ENCODE measurements at places on chromosomes 2 and 18.
A peak's percentile ranks its signal among the peaks of the same experiment; 100 is the strongest.

DNA sequence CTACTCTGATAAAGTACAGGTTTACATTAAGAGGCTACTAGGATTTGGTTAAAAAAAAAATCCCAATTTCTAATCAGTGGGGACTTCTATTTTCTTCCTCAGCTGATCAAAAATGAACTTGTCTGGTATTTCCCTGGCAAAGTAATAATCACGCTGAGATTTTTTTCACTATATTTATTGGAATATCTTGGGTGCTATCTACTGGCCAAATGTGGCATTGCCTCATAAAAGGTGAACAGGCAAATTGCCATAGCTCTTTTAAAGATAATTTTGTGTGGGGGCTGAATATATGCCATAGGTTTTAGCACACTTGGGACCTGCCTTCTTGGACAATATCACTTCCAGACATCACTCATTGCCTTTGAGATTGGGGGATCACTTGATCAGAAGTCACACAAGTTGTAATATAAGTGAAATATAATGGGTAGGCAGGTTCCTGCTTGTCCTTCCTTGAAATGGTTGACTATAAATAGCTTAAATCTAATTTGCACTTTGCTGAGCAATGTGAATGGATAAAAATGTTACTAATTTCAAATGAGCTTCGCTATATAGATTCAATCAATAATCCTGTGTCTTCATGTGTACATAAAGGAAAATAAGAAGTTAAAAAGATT, 7.0 kb upstream of the NXPH2 start:
- H3K4me1 ChIP-seq, result peaks cover 4% of the 10 kb centered on the region
- peaks cover 28% of the 10 kb centered on the region for H3K27me3 ChIP-seq
- DNase-seq, result no peak
- H3K36me3 ChIP-seq, result peaks cover 3% of the 10 kb centered on the region

GRCh38 chr2:61295981-61296380, 134.0 kb downstream of the C2orf74 start:
- peaks cover 40% of the 10 kb centered on the region for H3K36me3 ChIP-seq
- DNase-seq, result no peak
- no peak overlapping the region for H3K27ac ChIP-seq
- H3K4me3 ChIP-seq, result no peak overlapping the region
- no peaks in the 10 kb centered on the region for H3K27me3 ChIP-seq

GRCh38 chr18:73613706-73614340, 533.8 kb downstream of the FBXO15 start:
- no peaks in the 10 kb centered on the region for H3K4me1 ChIP-seq
- DNase-seq, result no peak
- no peaks in the 10 kb centered on the region for H3K36me3 ChIP-seq
- H3K27me3 ChIP-seq, result peaks cover 18% of the 10 kb centered on the region

DNA sequence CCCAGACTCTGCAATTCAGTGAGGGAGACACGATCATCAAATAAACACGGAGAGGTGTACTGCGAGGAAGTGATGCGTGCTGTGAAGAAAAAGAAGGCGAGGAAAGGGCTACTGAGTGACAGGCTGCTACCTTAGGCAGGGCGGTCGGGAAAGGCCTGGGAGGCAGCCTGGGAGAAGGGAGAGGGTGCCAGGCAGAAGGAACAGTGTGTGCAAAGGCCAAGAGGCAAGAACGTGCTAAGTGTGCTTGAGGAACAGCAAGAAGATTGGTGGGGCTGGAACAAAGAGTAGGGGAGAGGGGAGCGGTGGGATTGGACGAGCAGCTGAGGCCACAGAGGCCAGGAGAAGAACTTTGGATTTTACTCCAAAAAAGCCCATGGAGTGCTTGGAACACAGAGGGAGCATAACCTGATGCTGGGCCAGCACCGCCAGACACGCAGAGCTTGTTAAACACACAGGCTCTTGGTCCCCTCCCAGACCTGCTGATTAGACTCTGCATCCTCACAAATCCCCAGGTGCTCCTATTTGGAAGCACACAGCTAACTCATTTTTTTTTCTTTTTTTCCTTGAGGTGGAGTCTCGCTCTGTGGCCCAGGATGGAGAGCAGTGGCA, 30.4 kb downstream of the SERTAD2 start:
- DNase-seq, result no peak
- no peaks in the 10 kb centered on the region for H3K36me3 ChIP-seq
- no peak overlapping the region for H3K4me3 ChIP-seq
- peaks cover 9% of the 10 kb centered on the region for H3K4me1 ChIP-seq
- H3K27ac ChIP-seq, result peak overlapping the region; percentile 24
- H3K27me3 ChIP-seq, result no peaks in the 10 kb centered on the region

- DNase-seq, result no peak
- H3K4me1 ChIP-seq, result peaks cover 6% of the 10 kb centered on the region
- H3K27ac ChIP-seq, result no peak overlapping the region
- H3K27me3 ChIP-seq, result no peaks in the 10 kb centered on the region
- H3K4me3 ChIP-seq, result no peak overlapping the region
These were observed 25.4 kb upstream of the ST3GAL5 start for GRCh38 chr2:85913884-85914881.

DNA sequence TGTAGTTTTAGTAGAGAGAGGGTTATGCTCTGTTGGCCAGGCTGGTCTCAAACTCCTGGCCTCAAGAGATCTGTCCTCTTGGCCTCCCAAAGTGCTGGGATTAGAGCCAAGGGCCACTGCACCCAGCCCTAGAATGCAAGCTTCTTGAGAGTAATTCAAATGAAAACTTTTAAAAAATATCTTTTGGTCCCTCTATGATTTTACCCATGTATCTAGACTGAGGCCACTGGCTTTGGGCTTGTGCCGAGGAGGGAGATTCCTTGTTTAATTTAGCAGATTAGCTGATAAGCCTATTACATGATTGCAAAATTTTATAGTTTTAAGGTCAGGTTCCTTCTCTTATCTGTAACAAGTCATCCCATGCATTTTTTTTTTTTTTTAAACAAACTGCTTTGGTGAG, 59.5 kb upstream of the CCDC195 start:
- peaks cover 7% of the 10 kb centered on the region for H3K27me3 ChIP-seq
- no peaks in the 10 kb centered on the region for H3K36me3 ChIP-seq
- H3K4me3 ChIP-seq, result no peak overlapping the region
- no peaks in the 10 kb centered on the region for H3K4me1 ChIP-seq
- no peak overlapping the region for H3K27ac ChIP-seq

DNA sequence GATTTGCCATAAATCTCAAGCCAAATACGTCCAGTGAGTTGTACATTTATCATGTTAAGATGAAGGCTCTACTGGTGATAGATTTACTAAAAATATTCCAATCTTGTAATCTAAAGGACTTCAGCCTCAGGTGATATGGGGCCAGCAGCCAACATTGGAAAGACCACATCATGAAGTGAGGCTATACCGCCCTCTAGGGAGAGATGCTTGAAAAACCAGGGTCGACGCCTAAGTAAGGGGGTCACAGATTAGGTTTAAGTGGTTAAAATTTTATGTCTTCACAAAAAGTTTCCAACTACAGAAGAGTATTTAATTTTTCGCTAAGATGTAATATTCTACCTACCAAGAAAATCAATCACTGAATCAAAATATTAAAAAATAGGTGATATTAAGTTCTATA, 33.3 kb downstream of the DOCK10 start:
- H3K36me3 ChIP-seq, result no peaks in the 10 kb centered on the region
- no peak for DNase-seq
- H3K27me3 ChIP-seq, result peaks cover 27% of the 10 kb centered on the region
- no peak overlapping the region for H3K4me3 ChIP-seq
- no peaks in the 10 kb centered on the region for H3K4me1 ChIP-seq
- no peak overlapping the region for H3K27ac ChIP-seq

- H3K27ac ChIP-seq, result no peak overlapping the region
- no peaks in the 10 kb centered on the region for H3K36me3 ChIP-seq
- peaks cover 7% of the 10 kb centered on the region for H3K4me1 ChIP-seq
These were observed 312.7 kb downstream of the CELF4 start for GRCh38 chr18:37252854-37253393.

- peaks cover 2% of the 10 kb centered on the region for H3K27me3 ChIP-seq
- no peaks in the 10 kb centered on the region for H3K36me3 ChIP-seq
- peaks cover 2% of the 10 kb centered on the region for H3K4me1 ChIP-seq
These were observed 293.0 kb upstream of the HS6ST1 start for GRCh38 chr2:128611421-128612320.

GRCh38 chr18:52220062-52220591, 119.9 kb upstream of the DCC start:
- H3K27ac ChIP-seq, result no peak overlapping the region
- peaks cover 14% of the 10 kb centered on the region for H3K27me3 ChIP-seq
- no peak overlapping the region for H3K4me3 ChIP-seq
- H3K4me1 ChIP-seq, result no peaks in the 10 kb centered on the region
- DNase-seq, result no peak

DNA sequence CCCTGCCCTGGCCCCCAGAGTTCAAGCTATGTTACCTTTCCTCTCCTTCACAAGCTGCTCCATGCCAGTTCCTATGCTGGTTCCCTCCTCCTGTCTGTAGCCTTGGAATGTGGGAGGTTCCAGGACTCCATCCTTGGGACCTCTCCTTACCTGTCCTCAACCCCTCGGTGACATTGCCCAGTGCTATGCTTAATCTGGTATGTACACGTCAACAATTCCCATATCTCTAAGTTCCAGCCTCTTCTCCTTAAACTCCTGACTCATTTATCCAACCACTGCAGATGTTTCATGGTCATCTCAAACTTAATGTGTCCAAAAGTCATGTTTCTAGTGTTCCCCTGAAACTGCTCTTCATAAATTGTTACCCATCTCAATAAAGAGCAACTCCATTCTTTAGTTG, 160.8 kb downstream of the TNS1 start:
- H3K27me3 ChIP-seq, result no peaks in the 10 kb centered on the region
- DNase-seq, result no peak
- H3K27ac ChIP-seq, result no peak overlapping the region
- peaks cover under 1% of the 10 kb centered on the region for H3K4me1 ChIP-seq

- H3K4me3 ChIP-seq, result peak overlapping the region; percentile 44
- peaks cover 9% of the 10 kb centered on the region for H3K36me3 ChIP-seq
- H3K27me3 ChIP-seq, result no peaks in the 10 kb centered on the region
- peak; percentile 76 for DNase-seq
- H3K27ac ChIP-seq, result peak overlapping the region; percentile 82
These were observed 25.0 kb downstream of the SPEG start for GRCh38 chr2:219459460-219460311.

- H3K4me1 ChIP-seq, result peaks cover 29% of the 10 kb centered on the region
- DNase-seq, result no peak
- peak overlapping the region; percentile 92 for H3K27ac ChIP-seq
- peaks cover 2% of the 10 kb centered on the region for H3K27me3 ChIP-seq
- peaks cover 4% of the 10 kb centered on the region for H3K36me3 ChIP-seq
These were observed 558 bp downstream of the MRPS5 start for GRCh38 chr2:95121093-95121406.

DNA sequence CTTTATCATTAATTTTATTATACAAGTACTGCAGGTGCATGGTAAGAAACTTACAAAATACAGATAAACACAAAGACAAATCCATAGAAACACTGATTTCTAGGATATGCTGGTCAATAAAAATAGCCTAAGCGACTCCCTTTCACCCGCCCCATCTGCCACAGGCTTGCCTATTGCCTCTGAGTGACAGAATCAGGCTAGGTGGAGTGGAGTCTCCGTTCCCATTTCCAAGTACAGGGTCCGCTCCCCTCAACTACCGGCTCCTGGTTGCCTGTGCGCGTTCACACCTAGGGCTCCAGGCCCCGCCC, 201 bp upstream of the TRAPPC12 start:
- peaks cover 11% of the 10 kb centered on the region for H3K36me3 ChIP-seq
- no peaks in the 10 kb centered on the region for H3K27me3 ChIP-seq
- peak overlapping the region; percentile 95 for H3K27ac ChIP-seq
- H3K4me1 ChIP-seq, result peaks cover 32% of the 10 kb centered on the region

GRCh38 chr2:225165052-225165451, 122.8 kb upstream of the DOCK10 start:
- peaks cover 17% of the 10 kb centered on the region for H3K27me3 ChIP-seq
- H3K4me1 ChIP-seq, result no peaks in the 10 kb centered on the region
- no peak overlapping the region for H3K27ac ChIP-seq
- no peak overlapping the region for H3K4me3 ChIP-seq
- DNase-seq, result no peak

- H3K4me1 ChIP-seq, result peaks cover 3% of the 10 kb centered on the region
- H3K36me3 ChIP-seq, result peaks cover 1% of the 10 kb centered on the region
- no peak overlapping the region for H3K27ac ChIP-seq
- no peak for DNase-seq
- H3K4me3 ChIP-seq, result no peak overlapping the region
These were observed 131.0 kb downstream of the PRKCE start for GRCh38 chr2:45782436-45782835.

DNA sequence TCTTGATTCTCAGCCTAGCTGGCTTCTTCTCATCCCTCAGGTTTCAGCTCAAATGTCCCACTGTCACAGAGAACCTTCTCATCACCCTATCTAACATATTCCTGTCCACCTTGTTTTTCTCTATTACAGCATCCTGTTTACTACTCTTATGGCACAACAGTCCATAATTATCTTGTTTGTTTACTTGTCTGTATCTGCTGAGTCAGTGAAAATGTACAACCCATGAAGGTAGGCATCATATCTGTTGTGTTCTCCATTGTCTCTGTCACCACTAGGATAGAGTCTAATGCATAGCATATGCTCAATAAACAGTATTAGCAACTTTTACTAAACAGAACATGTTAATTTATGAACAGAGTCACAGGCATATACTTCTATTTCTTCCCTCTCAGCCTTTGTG, 261.7 kb downstream of the ETAA1 start:
- no peaks in the 10 kb centered on the region for H3K27me3 ChIP-seq
- H3K36me3 ChIP-seq, result peaks cover 11% of the 10 kb centered on the region
- H3K4me3 ChIP-seq, result no peak overlapping the region

DNA sequence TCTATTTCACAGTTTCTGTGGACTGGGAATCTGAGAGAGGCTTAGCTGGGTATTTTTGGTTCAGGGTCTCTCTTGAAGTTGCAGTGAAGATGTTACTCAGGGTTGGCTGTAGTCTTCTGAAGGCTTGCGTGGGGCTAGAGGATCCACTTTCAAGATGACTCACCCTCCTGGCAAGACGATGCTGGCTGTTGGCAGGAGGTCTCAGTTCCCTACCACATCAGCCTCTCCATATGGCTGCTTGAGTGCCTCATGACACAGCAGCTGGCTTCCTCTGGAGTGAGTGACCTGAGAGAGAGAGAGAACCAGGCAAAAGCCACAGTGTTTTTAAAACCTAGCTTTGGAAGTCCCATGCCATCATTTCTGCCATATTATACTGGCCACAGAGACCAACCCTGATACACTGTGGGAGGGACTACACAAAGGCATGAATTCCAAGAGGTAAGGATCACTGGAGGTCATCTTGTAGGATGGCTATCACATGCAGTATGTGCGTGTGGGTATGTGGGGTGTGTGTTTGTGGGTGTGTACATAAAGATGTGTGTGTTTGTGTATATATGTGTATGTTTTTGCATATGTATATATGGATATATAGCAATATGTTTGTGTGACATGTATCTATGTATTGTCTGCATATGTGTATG, 25.1 kb downstream of the DNPEP start:
- peaks cover 6% of the 10 kb centered on the region for H3K4me1 ChIP-seq
- no peak overlapping the region for H3K27ac ChIP-seq
- DNase-seq, result no peak
- peaks cover 39% of the 10 kb centered on the region for H3K27me3 ChIP-seq
- peaks cover 5% of the 10 kb centered on the region for H3K36me3 ChIP-seq

All from mesothelial cell of epicardium (in vitro differentiated cells).